ENCODE measurements at places on chromosomes 2 and 18. TPM values are rescaled to one million over a fixed set of nuclear protein-coding genes. Genes with fewer than 3 reads are reported as not detected.

DNA sequence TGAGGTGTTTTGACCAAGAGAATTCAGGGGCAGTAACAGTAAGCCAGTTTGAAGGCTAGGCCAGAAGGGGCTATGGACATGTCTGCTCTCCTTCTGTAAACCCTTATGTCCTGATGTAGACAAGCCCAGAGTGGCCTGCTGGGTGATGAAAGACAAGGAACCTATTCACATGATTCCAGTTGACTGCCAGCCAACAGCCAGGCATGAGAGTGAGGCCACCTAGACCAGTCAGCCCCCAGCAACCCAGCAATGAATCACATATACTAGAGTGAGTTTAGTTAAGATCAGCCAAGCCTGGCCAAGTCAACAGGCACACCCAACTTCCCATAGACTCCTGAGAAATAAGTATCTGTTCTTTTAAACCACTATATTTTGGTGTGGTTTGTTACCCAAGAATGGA is 1889.7 kb upstream of the CELF4 start:
- DNase-seq = peak; percentile 91

The GRP gene
- not detected for total RNA-seq

- no peak for DNase-seq
Observed at GRCh38 chr2:112725545-112726457, 5.0 kb downstream of the NT5DC4 start.

DNA sequence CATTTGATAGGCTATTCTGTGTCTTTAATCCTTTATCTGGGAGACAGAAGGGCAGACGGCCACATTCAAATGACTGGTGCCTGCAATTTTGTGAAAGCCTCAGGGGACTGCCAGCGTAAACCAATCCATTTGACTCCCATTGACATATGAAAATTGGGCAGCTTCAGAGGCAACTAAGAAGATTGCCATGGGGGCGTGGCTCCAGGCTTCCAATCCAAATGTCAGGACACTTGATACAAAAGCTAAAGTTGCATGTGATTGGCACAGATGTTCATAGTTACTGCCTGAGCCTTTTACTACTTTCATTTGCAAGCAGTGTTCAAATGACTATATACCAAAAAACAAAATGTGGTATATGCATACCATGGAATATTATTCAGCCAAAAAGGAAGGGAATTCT is 42.0 kb downstream of the SPC25 start:
- no peak for DNase-seq

DNA sequence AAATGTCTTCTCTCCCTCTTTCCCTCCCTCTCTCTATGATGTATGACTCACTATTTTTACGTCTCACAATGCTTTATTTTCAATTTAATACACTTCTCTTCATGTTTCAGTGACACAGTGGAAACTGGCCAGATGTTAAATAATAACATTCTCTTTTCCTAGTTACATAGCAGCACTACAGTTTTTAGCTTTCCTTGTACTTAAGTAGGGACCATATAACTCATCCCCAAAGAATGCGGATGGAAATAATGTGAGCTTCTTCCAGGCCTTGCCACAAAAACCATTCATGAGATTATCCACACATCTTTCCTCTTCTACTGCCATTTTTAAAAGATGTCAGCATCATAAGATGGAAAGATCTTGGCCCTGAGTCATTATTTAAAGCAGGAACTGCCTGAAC is 789.4 kb downstream of the LRP1B start:
- DNase-seq = peak; percentile 8

GRCh38 chr2:55003706-55004639 is 46.3 kb downstream of the RTN4 start:
- no peak for DNase-seq

Data from M059J (cell line).